ENCODE measurements at places on chromosomes 1 and 21. TPM values are rescaled to one million over a fixed set of nuclear protein-coding genes. Genes with fewer than 3 reads are reported as not detected.
A peak's percentile ranks its signal among the peaks of the same experiment; 100 is the strongest.

The CELA3B gene
- not detected for total RNA-seq

The ARHGEF11 gene
- 16.6 TPM for total RNA-seq

The PRAMEF33 gene
- total RNA-seq = not detected

The AGMAT gene
- 10.4 TPM for total RNA-seq

The OPTC gene
- total RNA-seq = not detected

The SLC5A9 gene
- total RNA-seq = not detected

The URB2 gene
- 17.2 TPM for total RNA-seq

The PKLR gene
- not detected for total RNA-seq

The VAV3 gene
- total RNA-seq = 6.9 TPM

DNA sequence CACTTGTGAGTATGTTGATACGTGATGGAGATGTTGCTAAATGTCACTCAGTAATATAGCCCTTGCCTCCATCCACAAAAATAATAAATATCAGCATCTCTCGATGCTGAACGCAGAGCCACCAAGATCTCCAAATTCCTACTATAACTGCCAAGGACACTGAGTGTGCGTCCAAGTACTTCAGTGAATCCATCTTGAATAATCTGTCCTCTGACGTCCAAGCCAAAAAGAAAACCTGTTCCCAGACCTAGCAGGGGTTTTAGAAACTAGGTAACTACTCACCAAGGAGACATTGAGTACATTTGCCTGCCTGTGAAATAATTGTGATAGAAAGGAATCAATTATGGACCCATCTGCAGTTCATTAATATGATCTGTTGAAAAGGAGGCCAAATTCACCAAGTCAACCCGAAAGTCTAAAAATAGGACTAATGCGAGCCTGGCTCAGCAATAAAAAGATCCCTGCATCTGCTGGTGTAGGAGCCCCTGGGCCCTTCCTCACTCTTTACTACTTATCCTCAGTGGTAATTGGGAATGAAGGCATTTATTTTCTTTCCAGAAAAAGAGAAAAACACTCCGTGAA, 226.9 kb upstream of the IRF2BP2 start:
- no peaks in the 10 kb centered on the region for H3K36me3 ChIP-seq
- H3K4me1 ChIP-seq = peaks cover 38% of the 10 kb centered on the region
- H3K4me3 ChIP-seq = no peak overlapping the region
- no peak for DNase-seq
- no peak overlapping the region for H3K27ac ChIP-seq

GRCh38 chr1:208652296-208653160, 408.3 kb upstream of the PLXNA2 start:
- H3K27me3 ChIP-seq = no peaks in the 10 kb centered on the region
- no peak overlapping the region for H3K4me3 ChIP-seq
- no peak overlapping the region for H3K27ac ChIP-seq

GRCh38 chr1:200535605-200536004, 84.9 kb downstream of the KIF14 start:
- H3K27ac ChIP-seq = no peak overlapping the region
- peaks cover 8% of the 10 kb centered on the region for H3K4me1 ChIP-seq
- peaks cover 8% of the 10 kb centered on the region for H3K27me3 ChIP-seq
- no peak overlapping the region for H3K4me3 ChIP-seq
- peak; percentile 39 for DNase-seq

DNA sequence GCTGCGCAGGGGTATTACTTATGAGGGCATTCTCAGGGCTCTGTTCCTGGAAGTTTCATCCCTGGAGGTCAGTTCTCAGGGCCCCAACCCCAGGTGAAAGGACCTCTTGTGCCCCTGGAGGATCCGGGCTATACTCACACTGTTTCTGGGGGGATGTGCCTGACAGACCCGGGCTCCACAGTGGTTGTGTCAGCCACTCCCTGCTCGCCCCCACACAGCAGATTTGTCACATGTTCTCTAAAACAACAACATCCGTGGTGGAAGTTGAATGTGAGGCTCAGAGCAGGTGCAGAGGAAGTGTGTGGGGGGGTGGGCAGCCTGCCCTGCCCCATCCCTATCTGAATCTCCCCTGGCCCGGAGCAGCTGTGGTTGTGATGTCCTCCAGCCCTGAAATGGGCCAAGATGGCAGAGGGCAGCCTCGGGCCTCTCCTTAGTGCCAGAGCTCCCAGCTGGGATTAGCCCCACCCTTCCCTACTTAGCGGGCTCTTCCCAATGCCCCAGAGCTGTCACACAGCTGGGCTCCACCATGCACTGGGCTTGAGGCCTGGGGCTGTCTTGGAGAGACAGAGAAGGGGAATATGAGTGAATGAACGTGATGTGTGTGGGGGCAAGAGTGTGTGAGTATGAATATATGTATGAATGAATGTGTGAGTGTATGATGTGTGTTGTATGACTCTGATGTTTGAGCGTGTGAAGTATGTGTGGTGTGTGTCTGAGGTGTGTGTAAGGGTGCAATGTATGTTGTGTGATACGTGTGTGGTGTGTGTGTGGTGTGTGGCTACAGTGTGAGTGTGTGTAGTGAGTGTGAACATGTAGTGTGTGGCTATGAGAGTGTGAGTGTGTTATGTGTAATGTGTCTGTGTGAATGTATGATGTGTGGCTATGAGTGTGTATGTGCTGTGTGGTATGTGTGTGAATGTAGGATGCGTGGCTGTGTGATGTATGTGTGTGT, 1.5 kb upstream of the FCMR start:
- DNase-seq = peak; percentile 83
- no peaks in the 10 kb centered on the region for H3K27me3 ChIP-seq
- peaks cover 34% of the 10 kb centered on the region for H3K4me1 ChIP-seq
- H3K27ac ChIP-seq = no peak overlapping the region
- no peak overlapping the region for H3K4me3 ChIP-seq

DNA sequence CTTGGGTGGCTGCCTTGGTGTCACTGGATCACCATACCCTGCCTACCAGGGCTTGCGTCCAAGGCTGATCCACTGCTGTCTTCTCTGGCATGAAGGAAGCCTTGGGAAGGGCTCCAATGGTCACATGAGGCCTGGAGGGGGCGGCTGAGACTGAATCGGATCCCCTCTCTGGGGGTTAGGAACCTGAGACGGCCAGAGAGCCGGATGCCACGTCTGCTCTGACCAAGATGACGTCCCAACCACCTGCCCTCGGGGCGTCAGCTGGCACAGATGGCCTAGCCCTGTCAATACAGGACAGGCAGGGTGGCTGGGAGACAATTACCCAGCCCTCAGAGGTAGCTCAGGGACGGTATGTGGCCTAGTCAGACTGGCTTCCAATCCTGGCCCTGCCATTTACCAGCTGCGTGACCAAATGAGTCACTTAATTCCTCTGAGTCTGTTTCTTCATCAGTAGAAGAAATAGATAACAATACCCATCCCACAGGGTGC, 5.4 kb downstream of the TRIM62 start:
- H3K4me1 ChIP-seq = peaks cover 16% of the 10 kb centered on the region
- H3K27ac ChIP-seq = no peak overlapping the region
- no peak for DNase-seq
- no peaks in the 10 kb centered on the region for H3K27me3 ChIP-seq
- no peak overlapping the region for H3K4me3 ChIP-seq

GRCh38 chr1:27940297-27940696, 5.5 kb downstream of the SMPDL3B start:
- DNase-seq = peak; percentile 83
- peak overlapping the region; percentile 28 for H3K27ac ChIP-seq
- peaks cover 8% of the 10 kb centered on the region for H3K27me3 ChIP-seq
- no peak overlapping the region for H3K4me3 ChIP-seq
- H3K4me1 ChIP-seq = peaks cover 42% of the 10 kb centered on the region

DNA sequence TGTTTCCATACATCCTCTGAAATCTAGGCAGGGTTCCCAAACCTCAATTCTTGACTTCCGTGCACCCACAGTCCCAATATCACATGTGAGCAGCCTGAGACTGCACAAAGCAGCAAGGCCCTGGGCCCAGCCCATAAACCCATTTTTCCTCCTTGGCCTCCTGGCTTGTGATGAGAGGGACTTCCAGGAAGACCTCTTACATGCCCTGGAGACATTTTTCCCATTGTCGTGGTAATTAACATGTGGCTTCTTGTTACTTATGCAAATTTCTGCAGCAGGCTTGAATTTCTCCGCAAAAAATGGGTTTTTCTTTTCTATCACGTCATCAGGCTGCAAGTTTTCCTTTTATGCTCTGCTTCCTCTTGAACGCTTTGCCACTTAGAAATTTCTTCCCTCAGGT, 3.3 kb upstream of the PIGK start:
- no peaks in the 10 kb centered on the region for H3K27me3 ChIP-seq
- H3K27ac ChIP-seq = no peak overlapping the region
- peaks cover 22% of the 10 kb centered on the region for H3K36me3 ChIP-seq
- H3K4me1 ChIP-seq = peaks cover 17% of the 10 kb centered on the region

DNA sequence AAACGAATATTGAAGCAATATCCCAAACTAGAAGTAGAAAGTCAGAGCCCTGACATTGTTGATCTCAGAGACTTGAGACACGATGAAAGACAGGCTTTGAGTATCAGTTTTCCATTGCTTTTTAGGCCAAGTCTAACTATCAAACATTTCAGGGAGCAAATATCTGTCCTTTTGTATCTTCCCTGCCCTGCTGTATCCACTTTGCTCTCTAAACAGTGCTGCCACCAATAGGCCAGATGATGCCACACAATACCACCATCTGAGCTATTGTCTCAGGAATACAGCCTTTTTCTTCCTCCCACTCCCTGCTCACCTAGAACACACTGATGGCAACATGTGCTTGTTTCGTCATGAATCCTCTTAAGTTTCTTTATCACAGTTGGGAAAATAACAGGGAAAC, 62.6 kb upstream of the SPAG17 start:
- no peak overlapping the region for H3K27ac ChIP-seq
- no peaks in the 10 kb centered on the region for H3K4me1 ChIP-seq
- DNase-seq = no peak
- H3K4me3 ChIP-seq = no peak overlapping the region

DNA sequence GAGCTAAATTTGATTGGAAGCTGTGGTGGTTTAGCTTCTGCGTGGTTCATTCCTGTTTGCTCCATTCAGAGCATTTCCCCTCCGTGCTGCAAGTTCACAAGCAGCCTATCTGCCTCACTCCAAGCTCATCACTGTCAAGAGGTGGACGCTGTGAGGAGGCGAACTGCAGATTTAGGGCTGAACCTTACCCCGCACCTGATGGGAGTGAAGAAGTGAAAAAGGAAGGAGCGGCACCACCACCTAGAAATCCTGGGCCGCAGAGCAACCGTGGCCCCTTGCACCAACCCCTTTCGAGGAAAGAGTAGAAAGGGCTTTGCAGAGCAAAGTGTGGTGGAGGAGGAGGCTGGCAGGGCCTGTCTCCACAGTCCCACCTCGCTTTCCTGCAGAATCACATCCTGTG, 117.4 kb downstream of the IER5 start:
- no peaks in the 10 kb centered on the region for H3K4me1 ChIP-seq
- H3K27ac ChIP-seq = no peak overlapping the region
- H3K4me3 ChIP-seq = no peak overlapping the region
- no peak for DNase-seq
- H3K27me3 ChIP-seq = peaks cover 7% of the 10 kb centered on the region

DNA sequence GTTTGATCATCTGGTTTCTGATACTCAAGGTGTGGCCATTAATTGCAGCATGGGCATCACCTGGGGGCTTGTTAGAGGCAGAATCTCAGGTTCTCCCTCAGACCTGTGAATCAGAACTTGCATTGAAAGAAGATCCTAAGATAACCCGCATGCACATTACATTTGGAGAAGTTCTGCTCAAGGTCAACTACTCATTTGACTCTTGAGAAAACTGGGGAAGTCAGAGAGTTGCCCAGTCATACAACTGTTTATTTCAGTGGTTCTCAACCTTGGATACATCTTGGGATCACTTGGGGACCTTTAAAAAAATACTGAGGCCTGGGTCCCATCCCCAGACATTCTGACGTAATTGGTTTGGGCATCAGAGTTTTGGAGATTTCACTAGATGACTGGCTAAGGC, 30.5 kb downstream of the CAMTA1 start:
- H3K36me3 ChIP-seq = no peaks in the 10 kb centered on the region
- H3K4me1 ChIP-seq = peaks cover 14% of the 10 kb centered on the region
- H3K27me3 ChIP-seq = no peaks in the 10 kb centered on the region
- H3K4me3 ChIP-seq = no peak overlapping the region

DNA sequence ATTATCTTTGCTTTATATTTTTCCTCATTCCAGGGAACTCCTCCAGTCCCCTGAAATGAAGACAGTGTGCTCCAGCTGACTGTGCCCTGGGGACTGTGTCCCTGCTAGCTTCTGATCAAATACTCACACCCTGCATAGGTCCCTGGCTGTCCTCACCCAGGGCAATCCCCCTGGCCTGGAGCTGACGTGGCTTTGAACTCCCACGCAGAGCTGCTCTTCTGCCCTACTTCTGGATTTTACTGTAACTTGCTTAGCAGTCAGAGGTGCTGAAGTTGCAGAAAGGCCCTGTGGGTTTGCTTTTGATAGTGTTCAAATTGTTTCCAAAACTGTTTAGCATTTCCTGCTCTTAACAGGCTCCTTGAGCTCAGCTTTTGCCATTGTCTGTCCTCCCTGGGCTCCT, 186.5 kb downstream of the FASLG start:
- peak; percentile 36 for DNase-seq
- H3K27ac ChIP-seq = peak overlapping the region; percentile 20

GRCh38 chr1:224582041-224582440, 34.1 kb upstream of the CNIH3 start:
- no peaks in the 10 kb centered on the region for H3K4me1 ChIP-seq
- H3K4me3 ChIP-seq = no peak overlapping the region
- peaks cover 17% of the 10 kb centered on the region for H3K27me3 ChIP-seq
- no peak overlapping the region for H3K27ac ChIP-seq
- no peak for DNase-seq

- H3K27me3 ChIP-seq = peaks cover 6% of the 10 kb centered on the region
- DNase-seq = no peak
- no peak overlapping the region for H3K27ac ChIP-seq
- H3K36me3 ChIP-seq = no peaks in the 10 kb centered on the region
These were observed 602.9 kb upstream of the CAMK1G start for GRCh38 chr1:208980605-208981004.

DNA sequence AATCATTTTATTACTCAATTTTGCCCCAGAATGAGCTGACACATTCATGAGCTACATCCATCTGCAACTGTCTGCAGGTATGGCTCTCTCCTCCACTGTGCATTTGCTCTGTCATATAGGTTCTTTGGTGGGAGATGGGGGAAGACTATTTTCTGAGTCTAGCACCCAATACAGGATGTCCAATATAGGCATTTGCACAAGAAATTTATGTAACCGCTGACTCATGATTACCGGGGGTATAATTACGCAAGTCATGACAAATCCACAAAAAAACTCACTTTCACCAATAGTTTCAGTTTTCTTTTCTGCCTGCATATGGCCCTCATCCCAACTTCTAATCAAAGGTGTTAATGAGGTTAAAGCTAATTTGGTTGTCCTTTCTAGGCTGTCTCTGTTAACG, 17.5 kb upstream of the VSIG8 start:
- DNase-seq = no peak
- H3K27ac ChIP-seq = no peak overlapping the region
- peaks cover 12% of the 10 kb centered on the region for H3K27me3 ChIP-seq
- no peaks in the 10 kb centered on the region for H3K36me3 ChIP-seq
- H3K4me1 ChIP-seq = no peaks in the 10 kb centered on the region
- no peak overlapping the region for H3K4me3 ChIP-seq

DNA sequence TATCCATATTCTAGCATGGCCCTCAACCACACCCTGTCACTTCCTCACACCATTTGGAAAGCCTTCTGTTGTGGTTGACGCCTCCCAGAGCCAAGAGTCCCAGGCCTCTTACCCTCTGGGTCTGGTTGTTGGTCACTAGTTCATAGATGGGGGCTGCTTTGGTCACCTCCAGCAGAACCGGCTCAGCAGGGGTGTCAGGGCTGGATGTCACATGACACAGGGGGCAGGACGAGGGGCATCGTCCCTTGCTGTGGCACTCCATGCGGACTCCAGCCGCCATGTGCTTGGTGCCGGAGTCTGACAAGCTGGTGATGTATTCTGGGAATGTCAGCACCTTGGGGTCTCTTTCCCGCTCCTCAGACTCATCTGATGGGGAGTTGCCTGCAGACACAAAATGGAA, 270.1 kb downstream of the ASTN1 start:
- H3K27me3 ChIP-seq = no peaks in the 10 kb centered on the region
- no peak overlapping the region for H3K4me3 ChIP-seq
- H3K36me3 ChIP-seq = no peaks in the 10 kb centered on the region
- H3K4me1 ChIP-seq = peaks cover 4% of the 10 kb centered on the region
- no peak for DNase-seq
- H3K27ac ChIP-seq = no peak overlapping the region

Measured in activated CD8-positive, alpha-beta T cell treated with anti-CD3 and anti-CD28 coated beads, Interleukin-2, amount 10 ng/mL, durations not matched to agents 7 days and 5 days (primary cell).